Transverse colon (tissue), 4 donors: ENCODE measurements at places on chromosomes 6 and 20.

GRCh38 chr6:144219056-144219685 is 66.0 kb upstream of the UTRN start:
- no peak for DNase-seq

GRCh38 chr6:106300944-106301343 is 24.6 kb downstream of the ATG5 start:
- DNase-seq, result no peak

GRCh38 chr6:107246249-107246971 is 131.1 kb upstream of the BEND3 start:
- DNase-seq, result no peak

- DNase-seq, result no peak
These were observed 204.7 kb upstream of the EXOC2 start for GRCh38 chr6:897528-898207.

DNA sequence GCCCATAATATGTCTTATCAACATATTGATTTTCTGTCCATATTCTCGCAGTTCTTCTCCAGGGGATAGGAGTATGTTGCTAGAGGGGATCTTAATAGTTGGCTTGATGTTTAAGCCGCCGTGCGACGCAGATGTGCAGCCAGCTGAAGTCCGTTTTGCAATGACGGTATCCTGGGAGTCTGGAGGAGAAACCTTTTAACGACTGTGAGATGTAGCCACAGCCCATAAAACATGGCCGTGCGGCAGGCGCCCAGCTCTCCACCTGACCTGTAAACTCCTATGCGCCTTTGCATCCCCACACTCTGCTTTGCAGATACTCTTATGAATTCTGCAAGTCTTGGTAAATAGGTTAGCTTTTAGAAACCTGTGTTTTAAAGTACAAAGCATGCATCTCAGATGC is 36.9 kb downstream of the BMP6 start:
- DNase-seq, result no peak

GRCh38 chr20:35281506-35282101 is 3.0 kb downstream of the EIF6 start:
- DNase-seq, result no peak

GRCh38 chr6:79048611-79049010 is 29.4 kb downstream of the PHIP start:
- DNase-seq, result no peak
